ENCODE measurements at places on chromosomes 6 and 20.

DNA sequence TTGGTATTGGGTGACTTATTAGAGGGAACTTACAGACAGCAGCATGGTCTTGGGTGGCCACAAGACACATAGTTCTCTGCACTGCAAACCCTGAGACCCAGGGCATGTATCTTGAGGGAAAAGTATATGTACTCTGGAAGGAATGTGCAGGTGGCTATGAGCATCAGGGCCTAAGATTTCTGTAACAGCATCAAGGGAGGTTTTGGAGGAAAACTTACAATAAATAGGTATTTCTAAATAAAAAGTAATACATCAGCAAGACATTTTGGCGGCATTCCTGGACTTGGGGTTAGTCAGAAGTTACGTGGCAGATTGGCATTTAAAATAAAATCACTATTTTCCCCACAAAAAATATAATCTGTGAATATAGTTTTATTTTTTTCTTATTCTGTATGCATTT is 8.0 kb upstream of the STX7 start:
- no peak for DNase-seq
- peaks cover 11% of the 10 kb centered on the region for H3K27me3 ChIP-seq
- no peaks in the 10 kb centered on the region for H3K36me3 ChIP-seq
- H3K27ac ChIP-seq, result no peak overlapping the region
- no peaks in the 10 kb centered on the region for H3K4me1 ChIP-seq

- peaks cover 13% of the 10 kb centered on the region for H3K4me1 ChIP-seq
- no peak for DNase-seq
- no peak overlapping the region for H3K4me3 ChIP-seq
- no peak overlapping the region for H3K27ac ChIP-seq
Observed at GRCh38 chr20:47557791-47558190, 56.1 kb downstream of the NCOA3 start.

DNA sequence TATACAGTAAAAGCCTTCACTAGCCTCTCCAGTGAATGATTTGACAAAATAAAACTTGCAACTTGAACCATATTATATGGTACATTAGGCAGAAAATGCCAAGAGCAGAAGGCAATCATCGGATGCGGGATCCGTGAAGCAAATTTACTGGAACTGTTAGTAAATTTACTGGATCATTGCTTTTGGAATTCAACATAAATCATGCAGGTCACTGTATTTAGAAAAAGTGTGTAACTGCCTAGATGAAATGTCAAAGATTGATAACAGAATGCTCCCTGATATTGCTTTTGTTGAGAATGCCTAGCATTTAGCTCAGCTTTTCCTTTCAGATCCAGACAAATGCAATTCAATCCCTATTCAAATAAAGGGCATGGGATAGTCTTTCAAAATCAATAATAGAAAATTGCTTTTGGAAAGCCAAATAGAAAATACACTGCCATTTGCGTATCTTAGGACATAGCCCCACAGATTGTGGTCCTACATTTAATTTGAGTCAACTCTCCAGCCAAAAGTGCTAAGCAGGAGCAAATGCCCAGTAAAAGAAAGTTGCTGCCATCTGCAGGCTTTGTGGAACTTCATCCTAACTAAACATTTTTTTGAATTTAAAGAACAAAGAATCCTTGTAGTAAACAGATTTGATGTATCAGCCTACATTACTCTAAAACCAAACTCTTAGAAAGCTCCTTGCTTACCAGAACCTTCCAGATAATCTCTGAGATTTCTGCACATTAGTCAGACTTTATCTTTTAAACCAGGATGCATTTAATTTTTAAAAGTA is 109.5 kb upstream of the HSF2 start:
- H3K4me3 ChIP-seq, result no peak overlapping the region
- H3K27ac ChIP-seq, result no peak overlapping the region
- peak; percentile 5 for DNase-seq
- no peaks in the 10 kb centered on the region for H3K4me1 ChIP-seq

DNA sequence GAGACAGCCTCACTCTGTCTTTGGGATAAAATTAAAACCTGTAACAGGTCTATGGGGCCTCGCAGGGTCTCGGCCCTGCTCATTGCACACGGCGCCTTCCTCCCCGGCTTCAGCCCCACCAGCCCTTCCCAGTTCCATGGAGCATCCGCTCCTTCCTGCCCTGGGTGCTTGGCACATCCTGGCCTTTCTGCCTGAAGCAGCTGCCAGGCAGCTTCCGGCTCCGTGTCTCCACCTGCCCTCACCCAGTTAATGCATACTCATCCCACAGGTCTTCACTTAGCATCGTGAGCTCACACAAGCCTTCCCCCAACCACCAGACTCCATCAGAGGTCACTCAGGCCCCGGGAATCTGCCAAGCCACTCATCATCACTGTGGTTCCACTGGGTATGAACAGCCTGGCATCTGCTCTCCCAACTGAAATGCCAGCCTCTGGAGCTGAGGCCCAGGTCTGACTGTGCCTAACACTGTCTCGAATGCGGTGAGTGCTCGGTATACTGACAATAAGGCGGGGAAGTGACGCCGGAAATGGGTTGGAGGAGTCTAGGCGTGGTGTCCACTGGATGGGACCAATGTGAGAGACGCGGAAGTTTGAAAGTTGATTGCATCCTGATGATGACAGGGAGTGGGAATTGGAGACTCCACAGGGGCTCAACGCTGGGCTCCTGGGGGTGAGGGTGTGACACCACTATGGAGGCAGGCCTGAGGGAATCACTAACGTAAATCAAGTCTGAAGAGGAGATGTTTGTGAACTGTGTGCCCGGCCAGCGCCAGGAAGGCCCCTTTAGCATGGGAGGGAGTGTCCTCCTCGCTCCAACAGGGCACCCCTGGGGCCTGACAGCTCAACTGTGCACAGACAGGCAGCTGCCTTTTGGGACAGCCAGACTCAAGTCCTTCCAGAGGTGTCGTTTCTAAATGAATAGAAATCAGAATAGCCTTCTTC is 245.8 kb downstream of the TTLL2 start:
- H3K27me3 ChIP-seq, result no peaks in the 10 kb centered on the region
- H3K36me3 ChIP-seq, result no peaks in the 10 kb centered on the region
- no peaks in the 10 kb centered on the region for H3K4me1 ChIP-seq
- H3K27ac ChIP-seq, result no peak overlapping the region
- H3K4me3 ChIP-seq, result no peak overlapping the region
- no peak for DNase-seq

GRCh38 chr6:14912226-14912625 is 333.6 kb upstream of the JARID2 start:
- no peaks in the 10 kb centered on the region for H3K4me1 ChIP-seq
- no peak overlapping the region for H3K4me3 ChIP-seq
- DNase-seq, result no peak
- no peaks in the 10 kb centered on the region for H3K36me3 ChIP-seq
- H3K27ac ChIP-seq, result no peak overlapping the region
- H3K27me3 ChIP-seq, result peaks cover 4% of the 10 kb centered on the region

DNA sequence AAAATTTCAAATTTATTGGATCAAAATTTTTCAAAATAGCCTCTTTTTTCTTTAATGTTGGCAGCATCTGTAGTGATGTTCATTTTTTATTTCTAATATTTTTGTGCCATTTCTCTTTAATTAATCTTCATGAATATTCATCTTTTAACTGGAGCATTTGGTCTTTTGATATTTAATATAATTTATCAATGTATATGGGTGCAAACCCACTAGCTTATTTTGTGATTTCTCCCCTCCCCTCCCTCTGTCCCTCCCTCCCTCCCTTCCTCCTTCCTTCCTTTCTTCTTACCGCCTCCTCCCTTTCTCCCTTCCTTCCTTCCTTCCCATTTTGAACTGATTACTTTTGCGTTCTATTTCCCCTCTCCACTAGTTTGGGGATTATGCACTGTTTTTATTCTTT is 49.2 kb downstream of the TGM2 start:
- no peak for DNase-seq
- H3K36me3 ChIP-seq, result no peaks in the 10 kb centered on the region
- H3K4me1 ChIP-seq, result peaks cover 11% of the 10 kb centered on the region
- H3K27me3 ChIP-seq, result no peaks in the 10 kb centered on the region
- H3K4me3 ChIP-seq, result no peak overlapping the region

DNA sequence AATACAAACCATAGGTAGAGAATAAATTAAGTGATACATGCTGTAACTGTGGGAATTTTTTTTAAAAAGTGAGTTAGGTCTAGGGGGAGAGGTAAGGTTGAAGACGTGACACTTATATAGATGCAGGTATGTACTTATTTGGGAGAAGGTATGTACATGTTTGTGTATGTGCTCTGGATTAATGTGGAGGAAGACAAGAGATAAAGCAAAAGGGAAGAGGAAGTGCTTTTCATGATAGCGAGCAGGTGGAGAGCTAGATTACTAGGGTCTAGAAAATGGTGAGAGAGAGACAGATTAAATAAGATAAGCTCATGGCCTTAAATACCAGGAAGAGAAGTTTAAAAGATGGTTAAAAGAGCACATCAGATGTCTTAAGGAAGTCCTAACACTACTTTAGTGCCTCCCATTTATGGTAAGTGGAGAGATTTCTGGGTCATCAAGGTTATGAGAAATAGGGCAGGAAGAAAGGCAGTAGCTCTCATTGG is 92.5 kb downstream of the MAN1A1 start:
- H3K27ac ChIP-seq, result no peak overlapping the region
- no peaks in the 10 kb centered on the region for H3K36me3 ChIP-seq
- no peak overlapping the region for H3K4me3 ChIP-seq

DNA sequence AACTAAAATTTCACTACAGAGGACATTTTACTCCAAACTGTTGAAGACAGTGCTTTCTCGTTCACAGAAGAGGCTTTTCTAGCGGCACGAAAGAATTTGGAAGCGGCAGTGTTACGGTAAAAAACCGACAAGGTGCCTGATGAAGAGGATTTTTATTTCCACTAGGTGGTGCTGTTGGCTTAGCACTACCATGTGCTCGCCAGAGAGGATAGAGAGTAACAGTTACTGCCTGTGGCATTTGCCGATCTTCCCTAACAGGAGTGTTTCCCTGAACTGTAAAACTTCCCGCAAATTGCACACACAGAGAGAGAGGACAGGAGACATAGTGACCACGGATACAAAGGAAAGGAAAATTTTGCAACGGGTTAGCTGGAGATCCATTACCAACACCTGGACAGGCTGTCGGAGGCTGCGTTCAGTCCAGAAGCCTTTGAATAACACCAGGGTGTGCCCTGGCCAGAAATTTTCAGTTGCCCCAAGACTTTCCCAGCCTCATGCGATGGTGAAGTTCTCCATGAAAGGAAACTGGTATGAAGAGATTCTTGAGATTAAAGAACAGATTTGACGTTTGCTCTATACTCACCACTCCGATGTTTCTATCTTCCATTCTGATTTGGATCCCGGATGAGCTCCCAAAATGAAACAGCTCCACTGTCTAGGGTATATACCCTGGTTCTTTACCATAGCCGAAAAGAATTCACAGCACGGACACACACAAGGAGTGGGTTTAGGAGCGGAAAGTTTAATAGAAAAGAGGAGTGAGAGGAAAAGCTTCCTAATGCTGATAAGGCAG is 48.1 kb downstream of the HLA-DPB1 start:
- H3K27me3 ChIP-seq, result peaks cover 7% of the 10 kb centered on the region
- no peaks in the 10 kb centered on the region for H3K4me1 ChIP-seq
- no peak overlapping the region for H3K27ac ChIP-seq
- no peak for DNase-seq
- no peaks in the 10 kb centered on the region for H3K36me3 ChIP-seq

DNA sequence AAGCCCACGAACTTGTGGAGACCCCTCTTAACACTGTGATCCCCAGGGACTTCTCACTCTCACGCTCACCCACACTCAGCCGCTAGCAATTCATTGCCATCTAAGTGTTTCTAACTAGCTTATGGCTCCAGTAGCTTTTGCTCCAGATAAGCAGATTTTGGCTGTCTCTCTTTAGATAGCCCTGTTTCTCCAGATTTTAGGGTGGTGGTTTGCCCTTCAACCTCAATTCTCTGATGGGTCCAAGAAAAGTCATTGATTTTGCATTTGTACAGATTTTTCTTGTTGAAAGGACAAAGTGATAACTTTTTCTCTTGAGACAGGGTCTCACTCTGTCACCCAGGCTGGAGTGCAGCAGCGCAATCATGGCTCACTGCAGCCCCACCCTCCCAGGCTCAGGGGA is 41.2 kb downstream of the NR2E1 start:
- no peak overlapping the region for H3K4me3 ChIP-seq
- H3K4me1 ChIP-seq, result no peaks in the 10 kb centered on the region
- no peaks in the 10 kb centered on the region for H3K27me3 ChIP-seq
- no peak for DNase-seq

DNA sequence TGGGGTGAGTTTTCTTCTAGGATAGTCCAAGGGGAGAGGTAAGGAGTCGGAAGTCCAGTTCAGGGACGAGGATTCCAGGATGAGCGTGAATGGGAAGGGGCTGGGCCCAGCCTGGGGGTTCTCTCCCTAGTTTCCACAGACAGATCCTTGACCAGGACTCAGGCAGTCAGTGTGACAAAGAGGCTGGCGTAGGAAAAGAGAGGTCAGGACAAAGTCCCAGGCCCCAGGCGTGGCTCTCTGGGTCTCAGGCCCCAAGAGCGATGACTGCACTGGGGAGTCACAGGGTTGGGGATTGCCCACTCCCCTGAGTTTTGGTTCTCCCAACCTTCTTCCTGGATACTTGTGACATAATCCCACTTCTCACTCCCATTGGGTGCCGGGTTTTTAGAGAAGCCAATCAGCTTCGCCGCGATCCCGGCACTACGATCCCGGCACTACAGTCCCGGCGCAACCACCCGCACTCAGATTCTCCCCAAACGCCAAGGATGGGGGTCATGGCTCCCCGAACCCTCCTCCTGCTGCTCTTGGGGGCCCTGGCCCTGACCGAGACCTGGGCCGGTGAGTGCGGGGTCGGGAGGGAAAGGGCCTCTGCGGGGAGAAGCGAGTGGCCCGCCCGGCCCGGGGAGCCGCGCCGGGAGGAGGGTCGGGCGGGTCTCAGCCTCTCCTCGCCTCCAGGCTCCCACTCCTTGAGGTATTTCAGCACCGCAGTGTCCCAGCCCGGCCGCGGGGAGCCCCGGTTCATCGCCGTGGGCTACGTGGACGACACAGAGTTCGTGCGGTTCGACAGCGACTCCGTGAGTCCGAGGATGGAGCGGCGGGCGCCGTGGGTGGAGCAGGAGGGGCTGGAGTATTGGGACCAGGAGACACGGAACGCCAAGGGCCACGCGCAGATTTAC is 46.2 kb upstream of the TRIM26 start:
- DNase-seq, result peak; percentile 64
- H3K4me1 ChIP-seq, result peaks cover 4% of the 10 kb centered on the region
- H3K27ac ChIP-seq, result peak overlapping the region; percentile 72
- H3K36me3 ChIP-seq, result no peaks in the 10 kb centered on the region

DNA sequence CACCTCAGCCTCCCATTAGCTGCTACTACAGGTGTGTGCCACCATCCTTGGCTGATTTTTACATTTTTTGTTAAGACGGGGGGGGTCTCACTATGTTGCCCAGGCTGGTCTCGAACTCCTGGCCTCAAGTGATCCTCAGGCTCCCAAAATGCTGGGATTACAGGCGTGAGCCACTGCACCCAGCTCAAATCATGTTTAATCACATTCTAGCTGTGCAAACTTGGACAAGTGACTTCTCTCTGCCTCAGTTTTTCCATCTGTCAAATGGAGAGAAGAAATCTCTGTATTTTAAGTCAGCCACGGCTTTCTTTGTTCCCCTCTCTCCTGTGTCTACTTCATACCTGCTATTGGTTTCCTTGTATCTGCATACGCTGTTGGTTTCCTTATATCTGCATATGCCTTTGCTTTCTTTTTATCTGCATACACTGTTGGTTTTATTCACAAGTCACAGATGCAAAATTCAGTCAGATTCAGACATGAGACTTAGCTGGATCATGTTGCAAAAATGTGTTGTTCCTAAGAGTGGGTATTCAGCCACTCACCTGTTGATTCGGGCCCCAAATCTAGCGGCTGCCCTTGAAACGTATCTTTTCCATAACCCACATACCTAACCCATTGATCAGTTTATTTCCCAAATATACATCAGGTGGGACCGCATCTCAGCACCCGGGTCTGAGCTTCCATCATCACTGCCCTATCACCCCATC is 30.2 kb downstream of the SULF2 start:
- H3K27me3 ChIP-seq, result no peaks in the 10 kb centered on the region
- DNase-seq, result no peak
- H3K36me3 ChIP-seq, result no peaks in the 10 kb centered on the region
- no peaks in the 10 kb centered on the region for H3K4me1 ChIP-seq
- H3K4me3 ChIP-seq, result no peak overlapping the region
- H3K27ac ChIP-seq, result no peak overlapping the region
